ENCODE measurements at places on chromosomes 13 and 19.

DNA sequence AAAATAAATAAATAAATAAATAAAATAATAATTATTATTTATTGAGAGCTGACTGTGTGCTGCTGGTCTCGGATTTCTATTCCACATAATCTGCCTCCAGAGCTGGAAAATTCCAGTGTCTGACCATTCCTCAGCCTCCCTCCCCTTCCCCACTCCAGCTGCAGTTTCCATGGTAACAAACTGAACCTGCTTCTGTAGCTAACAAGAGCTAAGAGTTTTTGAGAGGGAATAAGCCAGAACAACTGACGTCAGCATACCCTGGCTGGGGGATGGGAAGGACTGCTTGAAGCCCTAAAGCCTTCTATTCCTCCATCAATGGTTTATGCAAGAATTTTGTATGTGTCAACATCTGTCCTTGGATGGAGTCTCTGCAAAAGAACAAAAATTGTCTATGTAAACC, 26.0 kb upstream of the PEG3 start:
- no peak for DNase-seq
- H3K36me3 ChIP-seq, result no peaks in the 10 kb centered on the region
- H3K4me1 ChIP-seq, result no peaks in the 10 kb centered on the region
- no peak overlapping the region for H3K4me3 ChIP-seq
- H3K27me3 ChIP-seq, result no peaks in the 10 kb centered on the region

DNA sequence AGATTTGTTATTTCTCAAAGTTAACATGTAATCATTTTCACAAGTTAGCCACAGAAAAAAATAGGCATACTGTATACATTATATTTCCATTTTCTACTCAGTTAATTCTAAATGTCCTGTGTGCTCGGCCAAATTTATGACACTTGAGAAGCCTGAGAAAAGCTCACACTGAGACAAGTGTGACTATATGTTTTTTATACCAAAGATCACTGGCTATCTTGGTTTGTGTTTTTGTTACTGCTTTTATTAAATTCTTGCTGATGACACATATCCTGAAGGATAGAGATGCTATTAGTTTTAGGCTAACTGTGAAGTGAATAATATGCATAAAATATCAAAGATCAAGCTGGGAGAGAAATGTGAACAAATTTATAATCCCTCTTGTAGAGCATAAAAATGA, 49.3 kb upstream of the IL17D start:
- no peak for DNase-seq
- no peak overlapping the region for H3K27ac ChIP-seq
- no peaks in the 10 kb centered on the region for H3K4me1 ChIP-seq
- no peaks in the 10 kb centered on the region for H3K36me3 ChIP-seq
- no peaks in the 10 kb centered on the region for H3K27me3 ChIP-seq

- DNase-seq, result no peak
- no peaks in the 10 kb centered on the region for H3K27me3 ChIP-seq
- H3K4me1 ChIP-seq, result no peaks in the 10 kb centered on the region
- no peaks in the 10 kb centered on the region for H3K36me3 ChIP-seq
- no peak overlapping the region for H3K27ac ChIP-seq
Measured at GRCh38 chr13:32087955-32088747, 56.6 kb downstream of the FRY start.

DNA sequence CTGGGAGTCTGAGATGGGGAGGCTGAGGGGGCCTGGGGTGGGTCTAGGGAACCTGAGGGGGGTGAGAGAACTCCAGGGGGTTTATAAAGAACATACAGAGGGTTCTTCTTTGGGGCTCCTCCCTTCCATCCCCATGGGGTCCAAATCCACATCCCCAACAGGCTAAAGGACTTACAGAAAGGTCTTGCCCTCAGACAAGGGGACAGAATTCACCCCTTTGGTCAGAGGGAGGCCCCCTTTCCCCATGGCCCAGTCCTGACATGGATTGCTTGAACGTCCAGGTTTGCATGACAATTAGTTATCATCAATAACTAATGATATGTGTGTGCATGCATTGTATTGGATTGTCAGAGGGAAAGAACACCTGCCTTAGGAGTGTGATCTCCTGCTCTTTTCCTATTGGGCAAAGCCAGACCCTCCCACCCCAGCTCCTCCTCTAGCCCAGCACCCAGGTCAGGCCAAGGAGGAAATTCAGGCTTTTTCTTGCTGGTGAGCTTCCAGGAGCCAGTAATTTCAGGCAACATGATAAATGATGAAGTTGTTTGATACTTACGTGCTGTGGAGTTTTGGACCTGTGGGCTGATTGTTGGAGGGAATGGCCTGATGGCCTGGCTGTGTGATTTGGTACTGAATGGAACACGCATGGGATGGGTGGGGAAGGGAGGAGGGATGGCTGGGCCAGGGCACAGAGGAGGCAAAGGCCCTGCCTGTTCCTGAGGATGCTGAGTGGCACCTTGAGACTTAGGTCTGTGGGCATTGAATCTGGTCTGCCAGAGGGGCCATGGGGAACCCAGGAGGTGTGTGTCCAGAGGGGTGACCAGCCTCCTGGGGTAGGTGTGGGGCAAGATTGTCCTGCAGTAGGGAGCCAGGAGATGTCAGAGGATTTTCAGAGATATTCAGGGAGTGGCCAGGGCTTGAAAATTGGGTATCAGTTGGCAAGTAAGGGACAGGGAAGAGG, 1.1 kb downstream of the KLHL26 start:
- H3K4me1 ChIP-seq, result peaks cover 6% of the 10 kb centered on the region
- H3K4me3 ChIP-seq, result peak overlapping the region; percentile 83
- no peak for DNase-seq
- H3K27me3 ChIP-seq, result no peaks in the 10 kb centered on the region
- H3K27ac ChIP-seq, result peak overlapping the region; percentile 88

DNA sequence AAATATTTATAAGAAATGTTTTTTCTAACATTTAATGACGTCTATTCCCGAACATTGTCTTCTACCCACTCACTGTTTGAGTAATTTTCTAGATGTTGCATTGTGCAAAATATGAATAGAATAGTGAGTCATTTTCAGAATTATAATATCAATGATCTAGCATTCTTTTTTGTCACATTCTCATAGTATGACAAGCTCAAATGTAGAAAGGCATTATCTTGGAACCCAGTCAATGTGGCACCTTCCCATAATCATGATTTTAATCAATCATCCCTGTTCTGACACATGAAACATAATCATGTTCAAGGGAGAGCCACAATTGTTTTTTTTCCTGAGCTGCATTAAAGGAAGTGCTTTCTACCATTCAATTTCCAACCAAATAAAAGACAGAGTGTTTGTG, 265.8 kb downstream of the OXGR1 start:
- DNase-seq, result no peak
- H3K4me3 ChIP-seq, result no peak overlapping the region
- no peaks in the 10 kb centered on the region for H3K36me3 ChIP-seq
- no peaks in the 10 kb centered on the region for H3K27me3 ChIP-seq

GRCh38 chr13:113196970-113197737, 11.3 kb downstream of the PCID2 start:
- H3K36me3 ChIP-seq, result peaks cover 78% of the 10 kb centered on the region
- H3K4me3 ChIP-seq, result no peak overlapping the region
- no peaks in the 10 kb centered on the region for H3K27me3 ChIP-seq
- no peak overlapping the region for H3K27ac ChIP-seq
- DNase-seq, result no peak

DNA sequence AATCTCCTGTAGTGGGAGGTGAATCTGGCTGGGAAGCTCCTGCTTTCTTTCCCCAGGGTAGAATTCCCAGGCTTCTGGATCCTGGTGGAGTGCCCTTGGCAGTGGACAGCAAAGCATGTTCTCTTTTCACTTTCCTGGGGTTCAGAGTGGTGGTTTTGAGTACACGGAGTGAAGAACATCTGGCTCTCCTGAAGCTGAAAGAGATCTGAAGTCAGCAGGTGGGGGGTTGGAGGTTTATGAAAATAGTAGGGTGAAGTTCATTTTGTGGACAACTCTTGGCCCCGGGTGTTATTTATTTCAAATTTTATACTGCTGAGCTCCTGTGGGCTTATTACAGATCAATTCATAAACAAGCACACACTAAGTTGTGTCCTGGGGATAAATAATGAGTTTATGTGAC, 497.3 kb downstream of the KLF5 start:
- H3K4me1 ChIP-seq, result no peaks in the 10 kb centered on the region
- no peak for DNase-seq
- no peak overlapping the region for H3K4me3 ChIP-seq
- no peaks in the 10 kb centered on the region for H3K36me3 ChIP-seq
- no peak overlapping the region for H3K27ac ChIP-seq

- no peaks in the 10 kb centered on the region for H3K27me3 ChIP-seq
- no peaks in the 10 kb centered on the region for H3K4me1 ChIP-seq
- no peaks in the 10 kb centered on the region for H3K36me3 ChIP-seq
- DNase-seq, result no peak
- H3K4me3 ChIP-seq, result no peak overlapping the region
Measured at GRCh38 chr19:10828981-10829821, 6.8 kb downstream of the TMED1 start.

- no peak for DNase-seq
- no peak overlapping the region for H3K27ac ChIP-seq
- H3K4me1 ChIP-seq, result no peaks in the 10 kb centered on the region
- H3K36me3 ChIP-seq, result no peaks in the 10 kb centered on the region
- H3K4me3 ChIP-seq, result no peak overlapping the region
Measured at GRCh38 chr13:29160862-29161261, 340.7 kb downstream of the MTUS2 start.

GRCh38 chr19:51365965-51366388, at the start of gene ETFB:
Gene ETFB, minus strand, starts transcription at chr19:51366388. Its CDS starts 62 bp downstream, at chr19:51366326.
- no peaks in the 10 kb centered on the region for H3K36me3 ChIP-seq

DNA sequence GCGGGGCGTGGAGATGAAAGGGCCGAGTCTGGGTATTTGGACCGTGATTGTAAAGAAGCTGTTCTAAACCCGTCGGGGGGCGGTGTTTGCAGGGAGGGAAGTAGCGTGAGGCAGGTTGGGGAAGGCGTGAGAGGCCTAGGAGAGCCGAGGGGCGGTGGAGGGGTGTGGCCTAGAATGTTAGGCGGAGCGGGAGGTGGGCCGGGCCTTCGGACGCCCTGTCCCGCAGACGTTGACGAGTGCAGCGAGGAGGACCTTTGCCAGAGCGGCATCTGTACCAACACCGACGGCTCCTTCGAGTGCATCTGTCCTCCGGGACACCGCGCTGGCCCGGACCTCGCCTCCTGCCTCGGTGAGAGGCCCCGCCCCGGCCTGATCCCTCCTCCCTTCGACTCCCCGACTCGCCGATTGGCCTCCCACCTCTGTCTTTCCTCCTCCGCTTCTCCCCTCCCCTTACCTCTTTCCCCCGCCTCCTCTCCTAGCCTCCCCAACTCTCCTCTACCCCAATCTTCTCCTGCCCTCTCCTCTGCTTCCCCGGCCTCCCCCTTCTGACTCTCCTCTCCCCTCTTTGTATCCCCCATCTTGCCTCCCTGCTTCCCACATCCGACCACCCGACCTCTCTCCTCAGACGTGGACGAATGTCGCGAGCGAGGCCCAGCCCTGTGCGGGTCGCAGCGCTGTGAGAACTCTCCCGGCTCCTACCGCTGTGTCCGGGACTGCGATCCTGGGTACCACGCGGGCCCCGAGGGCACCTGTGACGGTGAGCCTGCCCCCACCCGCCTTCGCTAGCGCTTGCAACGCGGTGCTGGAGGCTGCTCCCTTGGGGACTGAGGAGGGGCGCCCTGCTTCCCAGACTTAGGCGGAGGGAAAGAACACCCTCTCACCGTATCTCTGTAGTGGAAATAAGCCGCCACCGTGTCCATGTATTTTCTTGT, 12.8 kb downstream of the LTBP4 start:
- no peaks in the 10 kb centered on the region for H3K27me3 ChIP-seq
- peak; percentile 85 for DNase-seq
- peaks cover 26% of the 10 kb centered on the region for H3K4me1 ChIP-seq
- peak overlapping the region; percentile 96 for H3K4me3 ChIP-seq
- peak overlapping the region; percentile 78 for H3K27ac ChIP-seq

DNA sequence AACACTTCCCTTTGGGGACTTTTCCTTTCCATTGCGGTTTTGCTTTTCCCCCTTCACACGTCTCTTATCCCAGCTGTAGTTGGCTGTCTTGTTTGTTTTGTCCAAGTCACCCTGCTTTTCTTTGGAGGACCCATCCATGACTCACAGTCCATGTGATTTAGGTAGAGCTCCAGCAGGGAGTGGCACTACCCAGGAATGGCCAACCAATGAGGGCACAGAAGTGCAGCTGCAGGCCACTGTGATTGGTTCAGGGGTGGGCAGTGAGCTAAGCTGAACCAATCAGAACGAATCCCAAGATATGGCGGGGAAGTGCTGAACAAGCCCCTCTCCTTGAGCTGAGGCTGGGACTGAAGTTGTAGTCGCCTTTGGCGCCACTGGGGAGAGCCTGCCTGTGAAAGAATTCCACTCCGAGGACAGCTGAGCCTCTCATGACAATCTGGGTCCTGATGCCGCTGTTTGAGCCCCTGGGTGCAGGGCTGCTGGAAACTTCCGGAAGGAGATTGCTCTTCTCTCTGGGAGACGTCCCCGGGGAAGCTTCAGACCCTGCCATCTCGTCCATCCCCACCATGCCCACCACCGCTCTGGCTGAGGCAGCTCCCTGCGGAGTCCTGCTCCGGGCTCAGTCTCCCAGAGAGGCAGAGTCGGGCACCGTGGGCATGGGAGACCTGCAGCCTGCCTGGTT, 62.9 kb upstream of the URI1 start:
- H3K4me1 ChIP-seq, result no peaks in the 10 kb centered on the region
- DNase-seq, result no peak
- no peak overlapping the region for H3K4me3 ChIP-seq

DNA sequence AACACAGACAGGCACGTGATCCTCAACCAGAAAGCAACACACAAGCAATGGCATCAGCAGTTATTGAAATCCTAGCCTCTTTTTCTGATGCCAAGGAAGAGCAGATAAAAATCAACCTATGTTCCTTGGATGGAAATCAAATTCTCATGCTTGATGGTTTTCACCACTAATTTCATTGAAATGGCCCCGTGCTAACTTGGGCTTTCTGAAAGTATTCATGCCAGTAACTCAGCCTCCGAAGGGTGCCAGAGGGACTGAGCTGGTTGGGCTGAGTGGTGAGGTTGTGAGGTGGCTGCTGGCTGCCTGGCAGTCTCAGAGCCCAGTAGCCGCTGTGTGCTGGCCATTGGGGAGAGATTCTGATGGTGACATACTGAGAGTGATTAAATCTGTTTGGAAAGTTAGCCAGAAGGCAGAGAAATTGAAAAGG, 309.3 kb downstream of the DCT start:
- no peaks in the 10 kb centered on the region for H3K27me3 ChIP-seq
- no peak overlapping the region for H3K4me3 ChIP-seq
- no peaks in the 10 kb centered on the region for H3K36me3 ChIP-seq
- no peak for DNase-seq

DNA sequence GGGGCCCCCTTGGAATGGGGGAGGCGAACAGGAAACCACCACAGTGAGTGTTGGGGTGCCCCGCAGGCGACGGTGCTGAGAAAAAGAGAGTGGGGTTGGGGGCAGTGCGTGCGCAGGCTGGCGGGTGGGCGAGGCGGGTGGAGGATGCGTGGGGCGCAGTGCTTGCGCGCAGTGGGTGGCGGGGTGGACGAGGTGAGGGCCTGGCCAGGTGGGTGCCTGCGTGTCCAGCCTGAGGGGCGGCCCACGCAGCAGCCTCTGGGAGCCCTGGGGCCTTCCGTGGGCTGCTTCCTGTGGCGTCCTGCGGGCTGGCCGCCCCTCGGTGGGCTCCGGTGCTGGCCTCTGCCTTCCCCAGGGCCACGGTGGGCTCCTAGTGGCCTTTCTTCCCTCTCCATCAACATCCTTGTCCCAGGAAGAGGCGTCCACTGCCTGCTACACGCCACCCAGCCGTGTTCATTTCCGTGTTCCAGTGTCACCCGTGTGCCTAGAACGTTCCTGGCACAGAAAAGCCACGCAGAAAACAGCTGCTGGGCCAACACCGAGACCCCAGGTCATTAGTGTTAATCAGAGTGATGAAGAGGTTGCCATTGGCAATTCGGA, 7.1 kb downstream of the ATP11A start:
- no peaks in the 10 kb centered on the region for H3K27me3 ChIP-seq
- peaks cover 1% of the 10 kb centered on the region for H3K4me1 ChIP-seq
- H3K36me3 ChIP-seq, result no peaks in the 10 kb centered on the region
- H3K4me3 ChIP-seq, result no peak overlapping the region
- no peak overlapping the region for H3K27ac ChIP-seq
- DNase-seq, result no peak

Data from naive thymus-derived CD4-positive, alpha-beta T cell (primary cell).